ENCODE measurements at places on chromosomes 5 and 9.

- no peak for DNase-seq
Measured at GRCh38 chr9:131406563-131407436, 12.9 kb downstream of the PRRC2B start.

DNA sequence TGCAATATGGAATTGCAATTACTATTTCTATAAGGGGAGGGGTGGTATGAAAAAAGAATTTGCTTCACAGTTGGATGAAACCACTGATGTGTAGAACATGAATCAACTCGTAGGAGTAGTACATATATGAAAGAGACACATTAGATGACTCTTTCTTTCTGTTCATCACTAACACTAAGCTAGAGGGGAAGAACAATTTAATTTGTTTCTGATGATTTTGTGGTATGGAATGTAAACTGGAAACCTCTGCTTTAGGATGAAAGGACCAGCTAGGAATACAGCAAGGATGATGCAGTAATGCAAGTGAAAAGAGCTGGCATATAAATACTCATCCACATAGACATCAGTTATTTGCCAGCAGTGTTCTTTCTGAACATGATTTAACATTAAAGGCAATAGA lies 113.4 kb downstream of the PAPPA start:
- DNase-seq: no peak

GRCh38 chr9:105966834-105967233 lies 272.5 kb downstream of the TMEM38B start:
- DNase-seq: no peak

- DNase-seq: no peak
Measured at GRCh38 chr9:35488566-35489312, 1.2 kb upstream of the RUSC2 start.

DNA sequence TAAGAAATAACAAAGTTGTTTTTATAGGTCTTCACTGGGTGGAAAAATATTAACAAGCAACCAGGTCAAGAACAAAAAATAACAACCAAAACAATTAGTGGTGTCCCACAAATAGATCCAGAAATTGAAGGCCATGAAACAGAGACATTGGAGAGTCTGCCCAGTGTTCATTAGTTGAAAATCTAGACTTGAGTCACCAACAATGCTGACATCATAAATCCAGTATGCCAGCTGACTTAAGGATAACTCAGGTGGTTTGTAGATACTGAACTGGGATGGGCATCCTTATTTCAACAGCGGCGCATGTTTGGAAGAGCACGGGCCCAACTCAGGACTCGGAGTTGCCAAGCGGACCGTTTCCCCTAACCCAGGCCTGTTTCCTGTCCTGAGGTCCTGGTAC lies 80.7 kb upstream of the TNFAIP8 start:
- no peak for DNase-seq

DNA sequence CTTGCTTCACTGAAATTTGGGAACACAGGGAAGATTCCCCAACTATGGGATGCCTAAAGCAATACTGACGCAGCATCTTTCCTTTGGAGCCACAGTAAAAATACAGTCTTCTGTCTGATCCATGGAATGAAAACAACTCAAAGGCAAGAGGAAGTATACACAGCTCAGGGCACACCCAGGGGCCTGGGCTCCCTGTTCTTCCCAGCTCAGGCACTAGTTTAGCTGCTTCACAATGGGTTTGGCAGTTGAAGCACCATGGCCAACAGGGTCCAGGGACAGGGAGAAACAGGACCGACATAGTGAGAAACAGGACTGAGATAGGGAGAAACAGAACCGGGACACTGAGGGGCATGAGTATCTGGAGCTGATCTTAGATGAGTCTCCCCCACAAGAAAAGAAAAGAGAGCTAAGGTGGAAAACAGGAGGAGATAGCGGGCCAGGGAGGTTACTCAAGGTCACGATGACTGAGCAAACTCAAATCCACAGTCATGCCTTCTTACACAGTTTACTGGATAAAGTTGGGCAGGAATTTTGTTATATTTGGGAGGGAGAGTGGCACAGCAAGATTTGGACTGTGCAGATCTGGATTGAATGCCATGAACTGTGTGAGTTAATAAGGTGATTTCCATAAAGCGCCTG lies 198.8 kb downstream of the SMARCA2 start:
- DNase-seq: no peak

GRCh38 chr9:35158501-35159280 lies 3.1 kb upstream of the UNC13B start:
- DNase-seq: no peak

GRCh38 chr9:129720865-129721545 lies 31.8 kb downstream of the PTGES start:
- no peak for DNase-seq

DNA sequence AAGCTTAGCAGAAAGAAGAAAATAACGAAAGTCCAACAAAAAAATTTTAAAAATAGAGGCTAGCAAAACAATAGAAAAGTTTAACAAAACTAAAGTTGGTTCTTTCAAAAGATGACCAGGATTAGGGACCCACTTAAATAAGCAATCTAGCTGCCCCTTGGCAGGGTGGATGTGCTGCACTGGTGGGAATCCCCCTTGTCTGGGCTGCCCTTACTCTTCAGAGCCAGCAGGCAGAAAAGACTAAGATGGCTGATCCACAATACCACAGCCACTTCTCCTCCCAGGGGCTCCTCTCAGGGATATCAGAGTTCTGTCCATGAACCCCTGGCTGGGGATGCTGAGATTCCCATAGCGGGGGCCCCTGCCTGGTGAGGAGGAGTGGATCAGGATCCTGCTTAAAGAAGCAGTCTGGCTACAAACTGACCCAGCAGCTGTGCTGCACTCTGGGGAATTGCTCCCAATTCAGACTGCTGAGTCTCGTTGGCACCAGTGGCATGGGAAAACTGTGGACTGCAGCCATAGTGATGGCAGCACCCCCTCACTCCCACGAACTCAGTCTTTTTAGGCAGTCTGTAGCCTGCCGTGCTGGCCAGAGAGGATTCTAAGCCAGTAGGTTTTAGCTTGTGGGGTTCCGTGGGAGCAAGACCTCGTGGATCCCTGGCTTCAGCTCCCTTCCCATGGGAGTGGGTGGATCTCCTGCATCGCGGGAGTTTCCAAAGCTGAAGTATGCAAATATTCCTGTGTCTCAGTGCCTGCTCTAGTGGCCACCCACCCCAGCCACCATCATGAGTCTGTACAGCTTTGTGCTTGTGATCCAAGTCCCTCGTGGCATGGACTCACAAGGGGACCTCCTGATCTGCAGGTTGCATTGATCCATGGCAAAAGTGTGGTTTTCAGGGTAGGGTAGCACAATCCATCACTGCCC lies 2.9 kb upstream of the INSL6 start:
- DNase-seq: no peak
